ENCODE measurements at places on chromosomes 2 and 18. TPM values are rescaled to one million over a fixed set of nuclear protein-coding genes. Genes with fewer than 3 reads are reported as not detected.

DNA sequence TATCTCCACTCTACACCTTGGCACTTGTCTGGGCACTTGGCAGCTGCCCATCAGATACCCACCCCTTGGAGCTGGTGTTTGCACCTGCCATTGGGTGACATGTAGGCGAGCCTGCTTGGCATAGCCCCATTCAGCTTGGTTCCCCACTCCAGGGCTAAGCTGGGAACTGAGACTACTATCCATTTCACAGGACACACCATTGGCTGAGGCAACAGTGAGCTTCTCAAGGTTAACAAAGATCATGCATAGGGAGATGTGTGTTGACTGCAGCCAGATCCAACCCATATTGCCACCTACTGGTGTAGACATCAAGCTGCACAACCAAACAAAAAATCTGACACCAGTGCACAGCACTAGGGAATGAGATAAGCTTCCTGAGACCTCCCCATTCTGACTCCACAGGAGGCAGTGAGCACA is 1389.8 kb upstream of the TMEFF2 start:
- no peak overlapping the region for H3K27ac ChIP-seq
- H3K4me1 ChIP-seq = no peaks in the 10 kb centered on the region
- no peak overlapping the region for H3K4me3 ChIP-seq
- no peaks in the 10 kb centered on the region for H3K36me3 ChIP-seq
- H3K27me3 ChIP-seq = no peaks in the 10 kb centered on the region
- DNase-seq = no peak

- DNase-seq = no peak
- H3K36me3 ChIP-seq = no peaks in the 10 kb centered on the region
- no peak overlapping the region for H3K4me3 ChIP-seq
Measured at GRCh38 chr2:225170162-225170561, 127.9 kb upstream of the DOCK10 start.

DNA sequence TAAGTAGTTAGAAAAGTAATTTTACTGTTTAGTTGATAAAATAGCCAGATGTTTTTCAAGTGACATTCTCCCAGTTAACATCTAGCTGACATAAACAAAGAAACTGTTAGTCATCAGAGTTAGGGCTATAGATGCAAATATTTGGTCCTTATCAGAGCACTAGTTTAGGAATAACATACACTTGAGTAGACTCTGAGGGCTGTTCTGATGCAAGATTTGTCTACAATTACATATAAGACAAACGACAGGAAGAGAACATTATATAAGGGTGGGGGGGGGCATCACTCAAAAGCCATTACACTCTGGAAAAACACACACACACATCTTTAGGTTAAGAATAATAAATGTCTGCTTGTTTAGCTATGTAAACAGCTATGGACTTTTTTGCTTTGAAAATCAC is 554.4 kb upstream of the LRRTM1 start:
- no peak for DNase-seq
- H3K4me1 ChIP-seq = no peaks in the 10 kb centered on the region
- H3K27ac ChIP-seq = no peak overlapping the region
- no peaks in the 10 kb centered on the region for H3K36me3 ChIP-seq
- H3K27me3 ChIP-seq = no peaks in the 10 kb centered on the region
- no peak overlapping the region for H3K4me3 ChIP-seq

CHRNG gene
- total RNA-seq = not detected

CCL20 gene
- total RNA-seq = not detected

GRCh38 chr2:68365087-68365486 is at the start of gene PLEK:
Gene PLEK (plus strand): TSS chr2:68365282. CDS start chr2:68365352, 70 bp downstream.
- H3K27ac ChIP-seq = no peak within 1 kb of the TSS
- H3K4me3 ChIP-seq = no peak within 1 kb of the TSS
- H3K36me3 ChIP-seq = no peaks in the 10 kb centered on the region
- no peaks in the 10 kb centered on the region for H3K4me1 ChIP-seq

Measured in uterus (tissue), 4 donors.